ENCODE measurements at places on chromosomes 2 and 18.

GRCh38 chr18:61924550-61924949 is 31.7 kb upstream of the RNF152 start:
- DNase-seq = no peak

GRCh38 chr2:10166676-10167292 is 44.2 kb downstream of the RRM2 start:
- DNase-seq = no peak

GRCh38 chr2:174738841-174739240 is 25.4 kb downstream of the CHRNA1 start:
- no peak for DNase-seq

DNA sequence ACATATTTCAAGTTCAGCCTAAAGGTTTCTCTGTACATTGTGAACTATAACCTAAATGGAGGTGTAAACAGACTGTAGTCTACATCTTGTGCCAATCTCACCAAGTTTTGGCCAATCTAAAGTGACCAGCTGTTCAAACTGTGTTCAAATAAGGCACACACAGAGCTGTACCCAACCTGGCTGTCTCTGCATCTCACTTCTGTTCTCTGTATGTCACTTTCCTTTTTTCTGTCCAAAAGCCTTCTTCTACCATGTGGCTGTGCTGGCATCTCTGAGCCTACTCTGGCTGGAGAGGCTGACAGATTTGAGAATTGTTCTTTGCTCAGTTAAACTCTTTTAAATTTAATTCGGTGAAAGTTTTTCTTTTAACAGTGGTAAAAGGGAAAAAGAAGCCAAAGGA is 817.9 kb downstream of the SOCS6 start:
- no peak for DNase-seq

DNA sequence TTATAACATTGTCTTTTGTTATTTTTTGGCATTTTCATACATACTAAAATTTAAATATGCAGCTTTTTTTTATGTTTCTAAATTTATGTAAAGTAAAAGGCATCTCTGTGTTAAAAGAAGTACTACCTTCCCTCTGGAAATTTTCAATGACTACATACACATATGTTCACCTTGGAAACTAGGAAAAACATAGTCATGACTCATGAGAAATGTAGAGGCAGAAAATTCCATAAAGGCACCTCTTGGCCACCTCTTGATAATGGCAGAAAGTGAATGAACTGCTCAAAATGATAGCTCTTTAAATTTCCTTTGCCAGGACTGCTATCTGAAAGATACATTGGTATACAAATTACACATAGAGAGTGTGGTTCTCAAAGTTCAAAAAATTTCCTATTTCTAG is 889.1 kb upstream of the ZEB2 start:
- DNase-seq = no peak

DNA sequence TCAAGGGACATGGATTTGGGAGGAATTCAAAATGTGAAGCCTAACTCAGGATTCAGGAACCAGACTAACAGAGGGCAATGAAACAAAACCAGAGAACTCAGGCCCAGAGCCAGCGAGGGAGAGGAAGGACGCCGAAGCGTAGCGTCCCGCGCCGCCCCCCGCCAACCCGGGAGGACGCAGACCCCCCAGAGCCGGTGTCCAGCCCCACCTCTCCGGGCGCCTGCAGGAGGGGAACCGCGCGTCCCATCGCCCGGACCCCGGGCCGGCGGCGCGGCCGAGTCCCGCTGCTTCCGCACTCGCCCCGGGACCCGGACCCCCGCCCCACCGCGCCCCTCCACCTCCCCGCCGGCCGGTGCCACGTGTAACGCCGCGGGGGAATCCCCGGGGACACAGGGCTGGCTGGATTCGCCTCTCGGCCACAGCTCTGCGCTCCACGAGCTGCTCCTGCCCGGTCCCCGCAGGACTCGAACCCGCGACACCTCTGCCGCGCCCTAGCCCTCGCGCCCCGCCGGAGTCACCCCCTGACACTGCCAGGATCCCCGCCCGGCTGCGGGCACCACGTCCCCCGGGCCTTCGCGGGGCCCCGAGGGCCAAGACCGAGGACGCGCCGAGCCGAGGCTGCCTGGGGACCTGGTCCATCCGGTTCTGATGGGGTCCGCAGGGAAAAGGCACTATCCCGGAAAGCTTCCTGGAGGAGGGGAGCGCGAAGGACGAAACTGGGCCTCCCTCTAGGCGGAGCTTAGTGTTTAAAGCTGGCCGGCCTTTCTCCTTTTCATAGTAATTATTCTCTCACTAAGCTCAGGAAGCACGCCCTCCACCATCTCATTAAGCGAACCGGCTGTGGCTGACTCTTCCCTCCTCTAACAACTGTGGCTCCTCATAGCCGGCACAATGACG is 40.4 kb upstream of the FAM124B start:
- no peak for DNase-seq

GRCh38 chr2:74264281-74264680 is 65.9 kb downstream of the MTHFD2 start:
- DNase-seq = no peak

- peak; percentile 72 for DNase-seq
These were observed 598 bp upstream of the WBP1 start for GRCh38 chr2:74457549-74458131.

GRCh38 chr18:76385681-76385975 is 109.4 kb downstream of the ZNF516 start:
- DNase-seq = no peak

- no peak for DNase-seq
These were observed 26.9 kb downstream of the C18orf63 start for GRCh38 chr18:74342416-74343043.

GRCh38 chr2:7919510-7919909 is 762.3 kb upstream of the ID2 start:
- no peak for DNase-seq

DNA sequence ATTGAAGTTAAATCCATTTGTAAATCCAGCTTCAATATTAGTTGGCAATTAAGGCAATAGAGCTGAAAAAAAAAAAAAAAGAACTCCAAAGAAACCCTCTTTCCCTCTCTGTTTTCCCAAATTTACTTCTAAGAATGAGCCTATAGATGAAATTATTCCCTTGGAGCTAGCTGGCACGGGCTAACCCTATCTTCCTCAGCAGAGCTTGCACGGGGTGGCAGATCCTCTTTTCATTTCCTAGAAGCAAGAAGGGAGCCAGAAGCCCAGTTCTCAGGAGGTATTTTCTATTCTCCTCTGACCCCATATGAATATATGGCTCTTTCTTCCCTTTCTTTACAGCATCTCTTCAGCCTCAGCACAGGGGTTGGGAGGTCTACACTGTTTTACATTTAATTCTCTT is 426.0 kb downstream of the TGIF1 start:
- no peak for DNase-seq

DNA sequence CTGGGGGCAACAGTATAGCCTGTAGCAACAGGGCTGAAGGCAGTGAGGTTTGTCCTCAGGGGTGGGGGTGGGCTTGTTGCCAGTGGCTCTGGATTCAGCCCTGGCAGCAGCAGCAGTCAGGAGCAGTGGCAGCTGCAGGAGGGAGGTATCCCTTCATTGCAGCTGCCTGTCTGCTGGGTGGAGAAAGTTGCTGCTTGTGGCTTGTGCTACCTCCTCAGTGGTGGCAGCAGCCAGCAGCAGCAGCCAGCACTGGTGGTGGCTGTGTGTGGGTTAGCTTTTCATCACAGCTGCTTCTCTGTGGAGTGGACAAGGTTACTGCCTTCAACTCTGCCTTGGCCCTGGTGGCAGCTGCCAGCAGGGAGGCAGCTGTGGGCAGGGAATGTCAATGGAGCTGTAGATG is 94.9 kb downstream of the ARL6IP6 start:
- DNase-seq = no peak
